ENCODE measurements at places on chromosomes 7 and 10.
A peak's percentile ranks its signal among the peaks of the same experiment; 100 is the strongest.

DNA sequence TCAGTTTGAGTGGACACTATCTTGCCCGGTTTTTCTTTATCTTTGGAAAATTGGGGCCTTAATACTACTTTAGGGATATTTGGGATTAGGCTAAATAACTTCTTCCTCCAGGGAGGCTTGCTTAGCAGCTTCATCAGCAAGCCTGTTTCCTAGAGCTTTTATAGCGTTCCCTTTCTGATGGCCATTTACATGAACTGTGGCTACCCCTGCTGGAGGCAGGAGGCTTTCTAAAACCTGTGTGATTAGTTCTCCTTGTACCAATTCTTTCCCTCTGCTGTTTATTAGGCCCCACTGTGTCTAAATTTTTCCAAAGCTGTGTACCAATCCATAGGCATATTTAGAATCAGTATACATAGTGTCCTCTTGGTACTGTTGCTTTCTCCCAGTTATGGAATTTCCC is 61.7 kb upstream of the CNTNAP2 start:
- no peak for DNase-seq

- DNase-seq, result no peak
Measured at GRCh38 chr7:3277604-3278572, 23.2 kb upstream of the SDK1 start.

DNA sequence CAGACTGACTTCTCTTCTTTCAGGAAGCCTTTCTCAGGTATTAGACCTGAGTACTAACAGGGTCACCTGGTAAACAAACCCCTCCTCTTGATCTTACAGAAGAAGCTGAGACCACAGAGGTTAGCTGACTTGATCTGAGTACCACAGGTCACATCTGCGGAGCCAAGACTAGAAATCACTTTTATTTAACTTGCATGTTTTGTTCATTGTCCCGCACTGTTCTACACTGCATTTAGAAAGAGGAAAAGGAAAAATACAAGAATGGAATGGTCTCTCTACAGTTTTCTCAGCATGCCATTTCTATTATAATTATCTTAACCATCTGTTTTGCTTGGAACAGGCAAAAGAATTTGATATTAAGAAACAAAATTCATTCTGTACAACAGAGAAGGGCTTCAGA is 245.6 kb upstream of the ETV1 start:
- DNase-seq, result no peak

GRCh38 chr10:70711911-70712310 is 39.6 kb downstream of the ADAMTS14 start:
- no peak for DNase-seq

DNA sequence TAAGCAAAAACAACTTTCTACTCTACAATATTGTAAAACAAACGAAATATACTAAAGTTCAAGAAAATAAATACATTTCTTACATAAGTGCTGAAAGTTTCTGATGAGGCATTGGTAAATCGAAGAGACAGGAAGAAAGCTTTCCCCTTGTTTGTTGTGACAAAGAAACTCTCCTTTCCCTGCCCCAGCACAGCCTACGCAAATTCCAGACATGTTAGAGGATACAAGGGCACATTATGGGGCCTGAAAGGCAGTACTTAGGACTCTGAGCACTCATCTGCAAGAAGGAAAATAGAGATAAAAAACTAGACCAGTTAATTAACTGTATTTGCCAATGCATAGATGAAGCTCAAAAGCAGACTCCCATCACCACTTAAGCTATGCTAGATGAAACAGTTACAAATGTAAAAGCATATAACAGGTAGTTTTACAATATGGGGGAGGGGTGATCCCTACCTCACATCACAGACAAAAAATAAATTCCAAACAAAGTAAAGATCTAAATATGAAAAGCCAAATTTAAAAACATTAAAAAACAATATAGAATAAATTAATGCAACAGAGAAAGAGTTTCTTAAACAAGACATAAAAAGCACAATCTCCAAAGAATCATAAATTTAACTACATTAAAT is 21.8 kb downstream of the ARHGAP19 start:
- no peak for DNase-seq

- DNase-seq, result no peak
Measured at GRCh38 chr7:29567174-29567573, 3.5 kb downstream of the PRR15 start.

GRCh38 chr10:97399843-97400545 is 1.1 kb downstream of the RRP12 start:
- peak; percentile 85 for DNase-seq
